CD4-positive, alpha-beta T cell treated with Interleukin-21 for 1 hour (primary cell): ENCODE measurements at places on chromosomes 16 and 17.

- DNase-seq, result no peak
Measured at GRCh38 chr17:47223007-47223406, 13.9 kb downstream of the MYL4 start.

DNA sequence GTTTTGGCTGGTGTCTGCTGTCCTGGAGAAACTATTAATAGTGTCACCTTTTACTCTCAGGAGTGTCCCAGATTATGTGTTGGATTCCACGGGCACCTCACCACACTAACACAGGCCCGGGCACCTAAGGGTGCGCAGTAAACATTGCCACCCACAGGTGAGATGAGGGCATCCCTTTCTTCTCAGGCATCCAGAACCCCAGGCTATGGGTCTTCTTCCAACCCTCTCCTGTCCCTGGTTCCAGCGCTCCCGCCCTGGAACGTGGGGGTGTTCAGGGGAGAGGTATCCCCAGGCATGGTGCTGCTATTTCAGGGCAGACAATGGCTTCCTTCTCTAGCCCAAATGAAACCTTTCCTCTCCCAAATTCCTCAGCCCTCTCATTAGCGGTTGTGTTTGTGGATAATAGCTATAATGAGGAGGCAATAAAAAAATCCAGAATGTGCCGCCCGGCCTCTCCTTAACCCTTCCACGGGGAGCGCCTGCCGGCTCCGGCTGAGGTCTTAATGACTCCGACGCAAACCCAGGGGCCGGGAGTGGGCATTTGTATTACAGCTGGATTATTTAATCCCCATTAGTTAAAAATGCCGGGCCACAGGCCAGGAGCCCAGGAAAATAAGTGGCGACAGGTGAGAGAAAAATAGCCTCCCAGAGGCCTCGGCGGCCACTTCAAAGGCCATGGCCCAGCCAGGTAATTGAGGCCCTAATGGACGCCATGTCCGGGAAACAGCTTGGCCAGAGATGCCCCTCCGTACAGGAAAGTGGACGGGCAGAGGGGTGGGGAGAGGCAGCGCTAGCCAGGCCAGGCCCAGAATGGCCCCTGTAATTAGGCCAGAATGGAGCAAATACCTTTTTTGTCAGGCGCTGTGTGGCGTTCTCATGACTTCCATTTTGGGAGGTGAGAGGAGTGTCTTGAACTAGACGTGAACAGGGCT is 102.8 kb downstream of the IRX5 start:
- DNase-seq, result no peak

DNA sequence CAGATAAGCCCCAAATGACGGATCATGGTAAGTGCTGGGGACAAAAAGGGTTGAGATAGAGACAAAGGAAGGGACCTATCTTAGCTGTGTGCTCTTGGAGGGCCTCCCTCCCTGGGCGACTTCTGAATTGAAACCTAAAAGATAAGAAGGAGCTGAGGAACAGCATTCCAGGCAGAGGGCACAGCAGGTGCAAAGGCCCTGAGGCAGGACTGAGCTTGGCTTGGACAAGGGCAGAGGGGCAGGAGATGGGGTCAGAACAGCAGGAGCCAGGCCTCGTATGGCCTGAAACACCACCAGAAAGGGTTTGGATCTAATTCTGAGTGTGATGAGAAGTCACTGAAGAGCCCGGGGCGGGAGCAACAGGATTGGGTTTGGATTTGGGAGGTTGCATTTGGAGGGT is 75.4 kb downstream of the RTN4RL1 start:
- DNase-seq, result no peak

GRCh38 chr16:85563515-85564276 is 49.4 kb upstream of the GSE1 start:
- no peak for DNase-seq

DNA sequence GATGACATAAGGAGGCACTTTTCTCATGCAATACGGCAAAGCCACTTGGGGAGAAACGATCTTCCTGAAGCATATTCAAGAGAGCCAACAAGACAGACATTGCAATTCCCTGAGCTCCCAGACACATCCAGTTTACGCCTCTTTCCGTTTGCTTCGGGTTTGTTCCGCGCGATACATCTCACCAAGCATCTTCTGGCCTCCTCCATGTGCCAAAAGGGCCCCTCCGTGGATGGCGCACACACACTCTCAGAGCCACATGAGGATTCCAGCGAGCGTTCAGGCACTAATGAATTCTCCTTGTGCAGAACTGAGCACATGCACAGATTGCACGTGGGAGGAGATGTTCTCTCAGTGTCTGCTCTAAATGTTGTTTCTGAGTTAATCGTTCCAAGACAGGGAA is 146.7 kb upstream of the SHISA6 start:
- DNase-seq, result no peak

DNA sequence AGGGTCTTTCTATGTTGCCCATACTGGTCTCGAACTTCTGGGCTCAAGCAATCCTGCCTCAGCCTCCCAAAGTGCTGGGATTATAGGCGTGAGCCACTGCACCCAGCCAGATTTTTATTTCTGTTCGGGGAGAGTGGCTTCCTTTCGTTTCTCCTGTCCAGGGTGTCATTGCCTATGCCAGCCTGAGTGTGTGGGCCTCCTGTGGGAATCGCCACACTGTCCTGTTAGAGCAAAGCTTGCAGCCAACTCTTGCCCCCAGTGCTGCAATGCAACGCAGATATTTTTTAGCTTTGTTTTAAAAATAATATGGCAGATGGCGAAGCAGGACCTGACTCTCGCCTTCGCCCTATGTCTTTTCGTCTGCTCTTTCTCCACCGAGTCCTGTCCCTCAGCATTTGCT is 395.0 kb downstream of the SNX29 start:
- DNase-seq, result no peak

DNA sequence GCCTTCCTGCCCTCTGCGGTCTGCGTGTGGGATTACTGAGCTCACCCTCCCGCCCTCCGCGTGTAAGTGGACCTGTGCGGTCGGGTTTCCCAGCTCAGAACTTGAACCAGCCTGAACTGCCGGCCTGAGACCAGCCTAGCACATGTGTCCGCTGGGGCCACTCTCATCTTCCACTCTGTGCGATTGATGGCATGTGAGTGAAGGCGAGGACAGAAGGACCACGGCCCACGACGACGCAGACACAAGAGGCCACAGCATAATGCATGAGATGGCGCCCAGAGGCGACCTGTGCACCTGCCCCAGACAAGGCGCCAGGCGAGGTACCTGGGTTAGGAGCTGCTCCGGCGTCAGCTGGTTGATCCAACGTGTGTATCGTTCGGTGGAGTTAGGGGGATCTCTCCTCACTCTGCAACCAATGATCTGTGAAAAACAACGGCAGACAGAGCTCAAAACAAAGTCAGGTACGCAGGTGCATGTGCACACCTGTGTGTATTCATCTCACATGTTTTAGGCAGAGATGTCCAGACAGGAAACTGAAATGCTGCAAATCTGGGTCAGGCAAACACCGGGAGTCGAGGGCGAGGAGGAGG is 74.5 kb upstream of the METRNL start:
- DNase-seq, result no peak

- DNase-seq, result no peak
Measured at GRCh38 chr17:47604598-47604927, 45.2 kb upstream of the KPNB1 start.

DNA sequence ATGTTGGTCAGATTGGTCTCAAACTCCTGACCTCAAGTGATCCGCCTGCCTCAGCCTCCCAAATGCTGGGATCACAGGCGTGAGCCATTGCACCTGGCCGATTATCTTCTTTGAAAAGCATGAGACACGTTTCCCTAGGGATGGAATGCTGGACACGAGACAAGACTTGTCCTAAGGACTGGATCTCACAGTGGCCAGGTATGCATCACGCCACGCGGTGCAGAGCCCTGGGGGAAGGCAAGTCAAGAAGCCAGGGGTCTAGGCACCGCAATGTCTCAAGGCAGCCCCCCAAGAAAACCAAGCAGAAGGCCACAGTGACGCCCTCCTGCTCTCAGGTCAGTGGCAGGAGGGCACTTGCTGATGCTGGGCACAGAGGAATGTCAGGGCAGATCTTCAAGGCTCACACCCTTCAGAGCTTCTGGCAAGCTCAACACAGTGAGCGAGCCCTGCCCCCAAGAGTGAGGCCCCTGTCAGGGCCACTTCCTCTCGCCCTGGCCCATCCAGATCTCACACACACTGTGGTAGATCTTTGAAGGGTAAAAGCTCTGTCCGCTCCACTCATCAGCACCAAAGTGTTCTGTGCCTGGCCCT is 134.7 kb downstream of the ZNF778 start:
- no peak for DNase-seq

DNA sequence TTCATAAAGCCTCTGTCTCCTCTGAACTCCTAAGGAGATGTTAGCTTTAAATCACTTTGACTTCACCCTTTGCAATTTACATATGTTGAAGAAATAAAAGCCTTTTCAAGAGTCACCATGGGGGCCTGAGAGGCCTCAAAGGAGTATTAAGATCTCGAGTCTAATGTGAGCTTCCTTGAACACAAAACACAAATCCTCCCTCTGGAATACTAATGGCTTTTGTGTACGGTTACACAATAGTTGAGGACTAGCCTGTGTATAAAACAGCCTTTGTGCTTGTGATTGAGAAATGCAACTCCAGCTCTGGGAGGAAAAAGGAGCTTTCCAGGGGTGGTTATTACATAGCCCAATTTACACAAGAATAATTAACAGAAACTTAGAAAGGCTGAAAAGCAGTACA is 1140.2 kb downstream of the CDH11 start:
- no peak for DNase-seq

GRCh38 chr17:8697323-8697741 is 47.3 kb downstream of the CCDC42 start:
- no peak for DNase-seq

DNA sequence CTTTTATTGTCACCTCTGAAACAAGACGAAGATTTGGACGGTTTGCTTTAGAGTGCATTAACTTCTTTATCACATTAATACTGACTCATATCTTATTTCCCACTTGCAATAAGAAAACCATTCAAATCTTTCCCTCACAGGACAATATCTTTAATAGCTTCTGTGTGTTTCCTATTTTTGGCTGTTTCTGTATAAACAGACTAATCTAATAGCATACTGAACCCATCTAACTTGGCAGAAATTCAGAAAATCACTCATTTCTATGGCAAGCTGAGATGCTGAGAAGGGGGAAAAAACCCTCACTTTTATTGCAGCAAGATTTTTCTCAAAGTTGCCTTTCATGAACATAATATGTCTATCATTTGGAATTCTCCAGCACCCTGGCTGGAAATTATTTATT is 524.9 kb downstream of the WWOX start:
- DNase-seq, result no peak

- DNase-seq, result no peak
Measured at GRCh38 chr16:2598723-2599122, 60.9 kb downstream of the PDPK1 start.

DNA sequence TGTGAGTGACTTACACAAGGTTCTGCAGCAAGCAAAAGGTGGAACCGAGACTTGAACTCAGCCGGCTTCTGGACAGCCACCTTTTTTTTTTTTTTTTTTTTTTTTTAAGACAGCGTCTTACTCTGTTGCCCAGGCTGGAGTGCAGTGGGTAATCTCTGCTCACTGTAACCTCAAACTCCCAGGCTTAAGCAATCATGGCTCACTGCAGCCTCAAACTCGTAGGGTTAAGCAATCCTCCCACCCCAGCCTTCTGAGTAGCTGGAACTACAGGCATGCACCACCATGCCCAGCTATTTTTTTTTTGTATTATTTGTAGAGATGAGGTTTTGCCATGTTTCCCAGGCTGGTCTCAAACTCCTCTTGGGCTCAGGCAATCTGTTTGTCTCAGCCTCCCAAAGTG is 55.2 kb upstream of the GOT2 start:
- no peak for DNase-seq

GRCh38 chr16:68369697-68370580 is 59.1 kb downstream of the PRMT7 start:
- peak; percentile 29 for DNase-seq

DNA sequence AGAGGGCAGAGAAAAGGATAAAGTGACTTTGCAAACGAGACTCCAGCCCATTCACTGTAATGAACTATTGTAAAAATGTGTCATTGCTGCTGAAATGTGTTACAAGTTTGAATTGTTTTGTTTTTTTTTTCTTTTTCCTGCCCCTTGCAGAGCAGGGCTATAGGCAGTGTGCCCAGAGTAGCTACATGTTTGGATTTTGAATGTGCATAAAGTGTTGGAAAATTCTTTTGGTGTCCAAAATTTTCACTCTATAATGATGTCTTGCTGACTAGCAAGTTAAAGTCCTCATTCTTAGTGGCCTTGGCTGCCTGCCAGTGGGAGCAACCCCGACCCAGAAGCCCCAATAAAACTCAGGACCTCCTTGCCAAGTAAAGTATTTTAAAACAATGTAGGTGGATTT is 66.5 kb downstream of the IGF2BP1 start:
- DNase-seq, result no peak

- no peak for DNase-seq
Measured at GRCh38 chr16:79062821-79063220, 537.7 kb downstream of the MAF start.
